ENCODE measurements at places on chromosomes 1 and 21. TPM values are rescaled to one million over a fixed set of nuclear protein-coding genes. Genes with fewer than 3 reads are reported as not detected.

- DNase-seq = no peak
Measured at GRCh38 chr1:114428083-114428754, 82.8 kb downstream of the TRIM33 start.

The EFNA1 gene
- total RNA-seq = 4.7 TPM

DNA sequence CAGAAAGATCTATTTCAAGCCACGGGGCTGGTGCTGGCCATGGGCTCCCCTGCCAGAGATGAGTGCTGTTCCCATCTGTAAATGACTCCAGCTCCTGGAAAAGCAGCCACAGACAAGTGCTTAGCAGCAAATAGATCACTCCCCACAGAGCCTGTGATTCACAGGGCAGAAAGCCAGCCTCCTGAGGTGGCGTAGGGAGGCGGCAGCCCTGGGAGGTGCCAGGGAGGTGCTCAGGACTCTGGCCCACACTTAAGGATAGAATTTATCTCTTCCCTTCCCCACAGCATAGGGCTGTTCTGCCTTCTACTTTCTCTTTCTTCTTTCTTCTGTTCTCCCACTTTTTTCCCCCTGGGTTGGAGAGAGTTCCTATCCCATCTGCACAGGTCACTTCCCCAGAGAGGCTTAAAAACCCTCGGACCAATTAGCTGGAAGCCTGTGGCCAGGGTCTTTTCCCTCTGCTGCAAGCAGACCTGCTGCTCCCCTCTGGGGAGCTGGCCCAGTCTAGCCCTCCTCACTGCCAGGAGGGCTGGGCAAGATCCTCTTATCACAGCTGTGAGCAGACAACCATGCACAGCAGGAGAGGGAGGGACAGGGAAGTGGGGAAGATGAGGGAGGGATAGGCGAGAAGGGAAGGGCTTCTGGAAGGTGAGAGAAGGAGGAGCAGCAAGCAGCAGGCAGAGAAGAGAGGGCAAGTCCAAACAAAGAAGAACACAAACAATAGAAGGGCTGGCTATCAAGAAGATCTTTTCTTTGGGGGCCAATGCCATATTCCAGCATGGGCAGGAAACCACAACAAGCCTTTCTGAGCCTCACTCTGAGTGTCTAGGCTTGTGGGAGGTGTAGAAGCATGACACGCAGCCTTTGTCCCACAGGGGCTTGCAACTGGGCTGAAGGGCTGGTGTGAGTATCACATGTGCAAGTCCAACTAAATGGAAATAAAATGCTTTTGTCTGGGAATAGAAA, 41.0 kb downstream of the KCND3 start:
- DNase-seq = no peak

GRCh38 chr1:118773656-118774055, 214.5 kb downstream of the TBX15 start:
- no peak for DNase-seq

The ZC3H12A gene
- 53.5 TPM for total RNA-seq

All from T-cell (primary cell).